ENCODE measurements at places on chromosomes 13 and 19.

DNA sequence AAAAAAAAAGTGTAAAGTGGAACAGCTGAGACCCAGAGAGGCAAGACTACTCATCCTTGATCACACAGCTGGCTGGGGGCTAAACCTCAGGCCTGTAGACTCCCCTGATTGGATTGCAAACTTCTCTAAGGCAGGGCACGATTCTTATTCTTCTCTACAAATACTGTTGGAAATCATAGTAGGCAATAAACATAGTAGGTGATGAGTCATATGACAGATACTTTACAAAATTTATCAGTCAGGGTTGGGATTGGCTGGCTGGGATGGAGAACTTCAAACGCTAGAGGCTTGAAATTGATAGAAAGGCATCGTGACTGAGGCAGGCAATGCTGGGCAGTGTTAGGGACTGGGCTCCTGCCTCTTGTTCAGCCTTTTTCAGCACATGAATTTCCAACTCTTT is 5.9 kb upstream of the MATK start:
- DNase-seq = no peak

DNA sequence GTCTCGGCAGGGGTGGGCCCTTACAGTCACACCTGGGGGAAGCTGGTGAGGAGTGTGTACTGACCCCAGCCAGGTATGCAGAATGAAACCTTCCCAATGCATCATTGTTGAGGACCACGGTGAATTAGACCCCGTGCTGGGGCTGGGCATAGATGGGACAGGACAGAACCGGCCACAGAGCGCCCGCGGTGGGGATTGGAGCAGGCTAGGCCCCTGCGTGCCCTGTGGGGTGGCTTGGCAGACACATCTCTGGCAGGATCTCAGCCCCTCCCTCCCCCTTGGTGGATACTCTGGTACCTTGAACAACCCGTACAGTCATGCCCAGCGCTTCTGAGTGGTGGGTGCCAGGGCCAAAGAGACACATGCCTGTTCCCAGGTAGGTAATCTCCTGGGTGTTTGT is 200.6 kb downstream of the TEX29 start:
- DNase-seq = no peak

DNA sequence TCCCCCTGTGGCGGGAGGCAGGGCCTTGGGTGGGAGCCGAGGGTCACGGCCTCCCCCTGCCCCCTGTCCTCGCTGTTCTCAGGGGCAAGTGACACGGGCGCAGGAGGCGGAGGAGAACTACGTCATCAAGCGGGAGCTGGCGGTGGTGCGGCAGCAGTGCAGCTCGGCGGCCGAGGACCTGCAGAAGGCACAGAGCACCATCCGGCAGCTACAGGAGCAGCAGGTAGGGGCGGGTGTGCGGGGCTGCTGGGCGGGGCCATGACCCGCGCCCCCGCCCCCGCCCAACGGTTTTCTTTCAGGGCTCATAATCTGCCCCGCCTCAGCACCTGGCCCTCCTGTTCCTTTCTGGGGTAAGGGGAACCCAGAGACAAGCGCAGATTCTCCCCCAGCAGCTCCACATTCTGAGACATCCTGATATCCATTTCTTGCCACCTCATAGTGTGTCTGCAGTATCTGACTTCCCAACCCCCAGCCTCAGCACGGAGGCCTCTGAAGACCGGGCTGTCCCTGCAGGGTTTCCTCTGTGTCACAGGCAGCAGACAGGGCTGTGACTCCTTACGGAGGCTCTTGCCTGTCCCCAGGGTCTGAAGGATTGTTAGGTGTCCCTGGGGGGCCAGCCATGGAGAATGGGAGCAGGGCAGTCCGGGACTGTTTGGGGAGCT is 15.9 kb downstream of the PRR36 start:
- DNase-seq = peak; percentile 37

- DNase-seq = peak; percentile 79
Measured at GRCh38 chr19:45404557-45405434, at the start of gene PPP1R13L. PPP1R13L (minus strand) TSS chr19:45405069; CDS start chr19:45398318, 6,751 bp downstream.

DNA sequence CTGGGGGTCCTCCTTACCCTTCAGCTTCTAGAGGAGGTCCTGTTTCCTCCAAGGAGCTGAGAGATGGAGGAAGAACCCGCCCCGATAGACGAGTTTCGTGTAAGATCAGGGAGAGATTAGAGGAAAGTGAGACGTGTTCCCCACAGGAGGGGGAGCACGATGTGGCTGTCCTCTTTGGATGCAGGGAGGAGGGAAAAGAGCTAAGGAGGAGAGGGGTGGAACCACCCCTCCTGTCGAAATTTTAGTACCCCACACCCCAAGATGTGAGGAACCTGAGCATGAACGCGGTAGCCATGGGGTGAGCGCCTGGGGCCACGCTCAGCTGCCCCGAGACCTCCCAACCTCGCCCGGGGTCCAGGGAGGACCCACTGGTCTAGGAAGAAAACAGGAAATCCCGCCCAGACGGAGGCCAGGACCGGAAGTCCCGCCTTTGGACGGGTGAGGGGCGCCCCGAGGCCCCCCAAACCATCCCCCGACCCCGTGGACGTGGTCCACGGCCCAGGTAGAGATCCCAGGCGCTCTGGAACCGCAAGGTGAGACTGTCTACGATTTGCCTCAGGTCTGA is 1.2 kb downstream of the AKT1S1 start:
- peak; percentile 50 for DNase-seq

GRCh38 chr19:46723023-46723461 is 6.1 kb upstream of the PRKD2 start:
- no peak for DNase-seq

DNA sequence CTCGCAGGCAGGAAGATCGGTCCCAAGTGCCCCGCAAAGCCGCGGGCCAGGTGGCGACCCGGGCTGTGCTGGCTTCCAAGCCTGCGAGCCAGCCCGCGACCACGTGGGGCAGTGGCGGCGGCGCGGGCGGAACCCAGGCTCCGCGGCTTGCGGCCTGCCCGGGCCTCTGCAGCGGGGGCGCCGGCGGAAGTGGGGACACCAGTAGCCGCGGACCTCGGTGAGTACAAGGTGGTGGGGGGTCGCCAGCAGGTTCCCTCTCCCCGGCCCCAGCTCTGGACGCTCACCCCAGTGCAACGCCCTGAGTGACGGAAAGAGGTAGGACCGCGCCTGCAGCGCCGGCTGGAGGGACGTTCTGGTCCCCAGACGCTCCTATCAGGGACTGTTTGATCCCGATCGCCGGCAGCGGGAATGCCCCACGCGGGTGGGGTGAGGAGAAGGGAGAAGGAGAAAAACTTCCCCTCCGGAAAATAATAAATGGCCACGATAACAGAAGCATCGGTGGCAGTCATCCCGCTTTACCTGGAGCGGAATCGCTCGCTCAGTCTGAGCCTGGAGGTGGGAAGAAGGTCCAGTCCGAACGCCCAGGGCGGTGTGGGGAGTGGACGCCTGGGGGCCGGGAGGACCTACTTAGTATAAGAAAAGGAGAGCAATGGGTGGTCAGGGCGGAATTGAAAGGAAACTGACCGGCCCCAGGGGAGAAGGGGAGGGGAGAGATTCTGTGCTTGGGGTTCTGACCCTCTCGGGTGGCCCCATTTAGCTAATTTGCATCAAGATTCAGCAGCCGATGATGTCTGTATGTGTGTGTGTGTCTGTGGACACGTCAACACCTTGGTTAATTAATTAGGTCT is at the start of gene GEMIN7:
Gene GEMIN7, plus strand, starts transcription at position 198 of the 848 bp plus-strand sequence. CDS start 10,855 bp downstream, outside the sequence.
- DNase-seq = peak; percentile 70

DNA sequence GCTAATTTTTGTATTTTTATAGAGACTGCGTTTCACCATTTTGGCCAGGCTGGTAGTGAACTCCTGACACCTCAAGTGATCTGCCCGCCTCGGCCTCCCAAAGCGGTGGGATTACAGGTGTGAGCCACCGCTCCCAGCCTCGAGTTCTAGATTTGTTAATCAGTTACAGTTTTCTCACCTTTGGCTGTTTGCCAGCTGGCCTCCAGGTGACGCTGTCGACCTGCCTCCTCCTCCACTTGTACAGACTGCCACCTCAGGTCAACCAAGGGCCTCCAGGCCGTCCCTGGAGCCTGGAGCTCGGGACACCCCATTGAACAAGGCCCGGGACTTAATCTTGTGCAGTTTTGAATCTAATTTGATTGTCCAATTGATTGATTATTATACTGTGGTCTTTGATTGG is 45.5 kb downstream of the IER2 start:
- no peak for DNase-seq

DNA sequence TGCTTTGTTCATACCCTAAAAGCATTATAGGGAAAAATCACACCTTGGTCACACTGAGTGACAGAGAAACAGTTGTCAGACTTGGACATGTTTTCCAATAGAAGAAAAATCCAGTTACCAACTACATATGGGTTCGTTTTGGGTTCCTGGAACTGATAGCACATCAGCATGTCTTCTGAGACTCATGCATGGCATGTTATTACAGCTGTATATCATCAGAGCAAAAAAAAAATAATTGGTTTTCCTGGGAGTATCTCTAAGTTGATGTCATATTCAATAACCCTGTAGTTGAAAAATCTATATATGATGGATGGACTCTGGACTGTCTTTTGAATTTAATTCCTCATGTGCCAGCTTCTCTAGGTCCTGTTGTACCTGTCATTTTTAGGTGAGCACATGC is 211.6 kb downstream of the DNAJC15 start:
- DNase-seq = no peak

- no peak for DNase-seq
Measured at GRCh38 chr19:39133431-39134270, 8.1 kb downstream of the PAK4 start.

GRCh38 chr19:23776507-23777205 is 18.0 kb upstream of the ZNF681 start:
- DNase-seq = no peak

- DNase-seq = no peak
Measured at GRCh38 chr19:963486-963951, 20.6 kb upstream of the WDR18 start.

DNA sequence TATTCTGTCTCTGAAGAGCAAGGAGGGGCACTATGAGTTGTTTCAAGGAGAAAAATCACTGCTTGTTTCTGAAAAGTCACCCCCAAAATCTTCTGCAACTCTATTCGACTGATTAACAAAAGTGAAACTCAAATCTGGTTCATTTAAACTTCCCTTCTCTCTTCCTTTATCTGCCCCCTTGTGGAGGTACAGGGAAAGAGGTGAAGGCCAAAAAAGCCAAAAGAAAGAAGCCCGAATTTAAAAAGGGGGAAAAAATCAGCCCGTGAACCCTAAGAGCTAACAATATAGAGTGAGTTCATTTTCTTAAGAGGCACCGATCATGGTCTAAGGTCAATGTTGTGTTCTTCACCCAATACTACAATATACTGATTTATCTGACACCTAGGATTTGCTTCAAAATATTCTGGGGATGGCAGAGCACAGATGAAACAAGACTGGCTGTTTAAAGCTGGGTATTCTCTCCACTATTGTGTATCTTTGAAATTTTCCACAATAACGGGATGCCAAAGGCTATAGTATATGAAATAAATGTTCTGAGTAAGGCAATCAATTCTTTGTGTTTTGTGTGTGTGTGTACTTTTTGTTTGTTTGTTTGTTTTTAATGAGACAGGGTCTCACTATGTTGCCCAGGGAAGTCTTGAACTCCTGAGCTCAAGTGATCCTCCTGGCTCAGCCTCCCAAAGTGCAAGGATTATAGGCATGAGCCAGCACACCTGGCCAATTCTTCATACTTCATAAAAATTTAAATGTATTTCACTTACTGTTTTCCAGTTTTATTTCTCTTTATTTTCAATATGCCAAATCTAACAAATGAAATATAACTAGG is 55.0 kb upstream of the EEF1AKMT1 start:
- DNase-seq = peak; percentile 4

DNA sequence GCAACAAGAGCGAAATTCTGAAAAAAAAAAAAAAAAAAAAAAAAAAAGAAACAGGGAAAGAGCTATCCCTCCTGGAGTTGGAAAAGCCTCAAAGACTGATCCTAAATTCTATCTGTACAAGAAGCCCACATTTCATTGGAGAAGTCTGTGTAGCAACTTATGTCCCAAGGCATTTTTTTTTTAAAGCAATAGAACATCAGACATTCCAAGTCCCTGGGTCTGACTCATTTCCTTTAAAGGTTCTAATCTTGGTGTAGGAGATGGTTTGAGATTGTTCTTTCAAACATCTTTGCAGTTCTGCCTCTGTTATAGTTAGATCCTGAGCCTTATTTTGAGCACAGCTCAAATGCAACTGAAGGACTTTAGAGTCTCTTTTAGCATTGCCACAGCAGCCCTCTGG is 706.5 kb upstream of the MIR17HG start:
- DNase-seq = no peak

DNA sequence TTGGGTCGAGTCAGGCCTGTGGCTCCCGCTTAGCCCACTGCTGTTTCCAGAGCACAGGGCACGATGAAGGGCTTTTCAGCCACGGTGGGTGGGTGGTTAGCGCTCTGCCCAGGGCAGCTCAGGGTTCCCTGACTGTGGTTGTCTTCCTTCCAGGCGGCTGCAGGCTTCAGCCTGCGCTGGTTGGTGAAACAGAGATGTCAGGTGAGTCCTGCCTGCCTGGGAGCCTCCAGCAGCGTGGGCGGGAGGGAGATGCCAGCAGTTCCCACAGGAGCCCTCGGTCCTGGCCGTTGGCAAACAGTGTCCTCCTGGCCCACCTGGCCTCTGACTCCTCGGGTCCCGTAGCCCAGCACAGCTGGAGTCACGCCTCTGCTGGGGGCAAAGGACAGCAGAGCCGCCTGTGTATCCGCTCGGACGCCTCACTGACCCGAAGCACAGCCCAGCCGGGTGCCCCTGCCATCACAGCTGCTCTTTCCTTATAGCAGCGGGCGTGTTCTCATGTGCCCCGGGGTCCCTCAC is 9.7 kb downstream of the ADAT3 start:
- no peak for DNase-seq

DNA sequence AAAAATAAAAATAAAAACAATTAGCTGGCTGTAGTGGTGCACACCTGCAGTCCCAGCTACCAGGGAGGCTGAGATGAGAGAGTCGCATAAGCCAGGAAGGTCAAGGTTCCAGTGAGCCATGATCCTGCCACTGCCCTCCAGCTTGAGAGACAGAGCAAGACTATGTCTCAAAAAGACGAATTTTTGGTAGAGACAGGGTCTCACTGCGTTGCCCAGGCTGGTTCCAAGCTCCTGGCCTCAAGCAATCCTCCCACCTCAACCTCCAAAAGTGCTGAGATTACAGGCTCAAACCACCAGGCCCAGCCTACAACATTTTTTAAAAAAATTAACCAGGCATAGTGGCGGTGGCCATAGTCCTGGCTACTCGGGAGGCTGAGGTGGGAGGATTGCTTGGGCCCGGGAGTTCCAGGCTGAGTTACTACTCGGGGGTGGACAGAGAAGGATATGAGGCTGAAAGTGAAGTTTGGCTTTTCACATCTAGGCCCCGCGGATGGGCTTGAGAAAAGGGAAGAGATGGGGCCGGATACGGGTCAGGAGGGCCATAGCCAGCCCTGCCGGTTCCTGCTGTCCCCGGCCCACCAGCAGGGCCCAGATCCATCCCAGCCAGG is 10.2 kb downstream of the NDUFA11 start:
- no peak for DNase-seq

DNA sequence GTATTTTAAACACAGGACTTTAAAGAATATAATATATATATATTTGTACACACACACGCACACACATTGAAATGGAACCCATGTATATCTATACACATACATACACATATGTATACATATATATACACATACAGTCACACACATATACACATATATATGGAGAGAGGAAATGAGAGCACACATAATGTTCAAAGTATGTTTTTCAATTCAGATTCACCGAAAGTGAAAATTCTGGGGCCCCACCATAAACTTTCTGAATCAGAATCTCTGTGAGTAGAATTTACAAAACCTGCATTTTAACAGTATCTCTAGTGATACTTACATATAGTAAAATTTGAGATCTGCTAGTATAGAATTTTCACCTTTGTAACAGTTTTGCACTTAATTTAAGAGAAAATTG is 60.4 kb upstream of the OBI1 start:
- no peak for DNase-seq

Measured in NCI-H1105 (cell line).